A549 (cell line): ENCODE measurements at places on chromosomes 3 and 15. TPM values are rescaled to one million over a fixed set of nuclear protein-coding genes. Genes with fewer than 3 reads are reported as not detected.

- no peak for DNase-seq
These were observed 21.3 kb downstream of the GASK1A start for GRCh38 chr3:43000387-43000786.

DNA sequence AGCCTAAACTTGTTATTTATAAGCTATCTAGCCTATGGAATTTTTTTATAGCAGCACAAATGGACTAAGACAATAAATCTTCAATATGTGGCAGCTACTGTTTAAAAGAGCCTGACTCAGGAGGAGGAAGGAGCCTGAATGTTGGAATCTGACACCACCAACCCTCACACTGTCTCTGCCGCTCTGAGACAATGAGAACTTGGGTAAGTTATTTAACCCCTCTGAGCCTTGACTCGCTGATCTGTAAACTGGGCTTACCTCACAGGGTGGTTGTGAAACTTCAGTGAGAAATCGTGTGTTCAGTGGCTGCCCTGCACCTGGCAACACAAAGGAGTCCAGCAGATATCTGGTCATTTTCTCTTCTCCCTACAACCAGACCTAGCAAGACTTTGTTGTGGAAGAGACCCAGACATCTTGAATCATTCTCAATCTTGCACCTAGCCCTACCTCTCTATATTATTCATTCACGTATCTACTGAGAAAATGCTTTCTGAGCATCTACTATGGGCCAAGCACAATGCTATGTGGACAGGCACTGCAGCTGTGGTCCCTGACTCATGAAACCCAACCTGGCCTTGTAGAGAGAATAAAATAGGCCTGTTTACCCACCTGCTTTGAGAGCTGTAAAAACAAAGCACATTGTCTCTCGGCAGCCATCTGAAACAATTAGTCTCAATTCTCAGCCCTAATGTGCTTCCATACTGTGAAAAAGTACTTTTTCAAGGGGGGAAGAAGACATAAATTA lies 81.9 kb upstream of the SLC25A36 start:
- DNase-seq = no peak

DNA sequence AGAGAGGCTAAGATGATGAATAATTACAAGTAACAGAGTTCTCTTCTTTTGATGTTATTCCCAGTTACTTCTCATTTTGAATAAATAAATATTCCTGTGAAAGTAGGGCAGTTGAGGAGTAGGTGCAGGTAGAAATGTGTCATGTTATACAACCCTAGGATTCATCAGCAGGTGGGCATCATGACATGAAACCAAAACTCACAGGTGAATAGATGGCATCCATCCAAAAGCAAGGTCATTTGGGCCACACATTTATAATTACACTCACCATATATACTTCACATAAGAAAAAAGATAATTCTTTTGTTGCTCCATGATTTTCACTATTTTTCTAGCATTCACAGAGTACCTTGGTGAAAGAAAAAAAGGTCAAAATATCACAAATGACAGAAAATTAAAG lies 273.6 kb downstream of the ZBBX start:
- no peak for DNase-seq

- DNase-seq = peak; percentile 69
These were observed 70.7 kb downstream of the TOP2B start for GRCh38 chr3:25594007-25594502.

- peak; percentile 94 for DNase-seq
These were observed 46.4 kb upstream of the HES1 start for GRCh38 chr3:194089357-194090177.

- DNase-seq = no peak
These were observed 1.6 kb downstream of the ANKRD63 start for GRCh38 chr15:40281057-40281800.

GRCh38 chr3:118974356-118975097 lies 60.1 kb downstream of the IGSF11 start:
- DNase-seq = no peak

GRCh38 chr15:39584662-39585388 lies 3.9 kb downstream of the THBS1 start:
- no peak for DNase-seq

- DNase-seq = no peak
These were observed 79.3 kb upstream of the RBMS3 start for GRCh38 chr3:29201604-29202003.

DNA sequence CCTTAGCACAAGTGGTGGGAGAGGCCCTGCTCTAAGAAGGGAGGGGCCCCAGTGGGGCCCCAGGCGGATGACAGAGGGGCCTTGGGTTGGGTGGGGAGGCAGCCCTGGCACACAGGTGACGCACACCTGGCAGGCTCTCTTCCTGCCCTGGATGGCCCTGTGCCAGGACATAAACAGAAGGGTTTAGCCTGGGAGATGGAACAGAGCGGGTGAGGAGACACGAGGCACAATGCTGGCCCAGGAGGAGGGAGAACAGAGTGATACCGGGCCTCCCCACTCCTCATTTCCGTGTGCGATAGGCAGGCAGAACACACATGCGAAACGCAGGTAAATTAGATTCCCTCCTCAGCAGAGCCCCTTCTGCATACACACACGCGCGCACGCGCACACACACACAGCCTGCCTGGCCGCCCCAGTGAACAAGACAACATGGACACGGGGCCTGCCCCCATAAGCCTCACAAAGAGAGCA lies 39.8 kb downstream of the IDH2 start:
- no peak for DNase-seq

- peak; percentile 38 for DNase-seq
These were observed 4.6 kb upstream of the APBA2 start for GRCh38 chr15:28881170-28881569.

DNA sequence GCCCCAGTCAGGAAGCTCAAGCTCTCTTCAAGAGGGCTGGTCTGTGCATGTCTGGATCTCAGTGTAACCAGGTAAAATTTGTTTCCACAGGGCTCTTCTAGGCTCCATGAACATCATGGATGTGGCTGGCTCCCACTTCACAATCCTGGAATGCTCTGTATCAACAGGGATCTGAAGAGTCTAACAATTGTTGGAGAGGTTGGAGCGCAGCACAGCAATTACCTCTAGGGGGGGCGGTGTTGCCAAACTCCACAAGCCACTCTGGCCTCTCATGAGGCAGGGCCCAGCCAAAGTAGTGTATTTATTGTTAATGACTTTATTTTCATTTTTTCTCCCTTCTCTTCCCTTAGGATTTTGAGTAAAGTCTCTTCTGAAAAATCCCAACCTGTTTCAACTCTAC lies 6.1 kb upstream of the EIF2B5 start:
- DNase-seq = no peak

CPEB1 gene
- 2.7 to 2.8 TPM (median 2.7 TPM) in 3 replicates for polyA plus RNA-seq

IL17RE gene
- 0.44 to 0.67 TPM (median 0.47 TPM) in 3 replicates for polyA plus RNA-seq

TLR9 gene
- not detected in 3 replicates for polyA plus RNA-seq

TMEM212 gene
- polyA plus RNA-seq = not detected in 3 replicates

SLC27A2 gene
- polyA plus RNA-seq = 36.0 to 45.2 TPM (median 39.7 TPM) in 3 replicates

PLXNA1 gene
- polyA plus RNA-seq = 12.8 to 17.5 TPM (median 16.3 TPM) in 3 replicates
